ENCODE measurements at places on chromosomes 3 and 15.
A peak's percentile ranks its signal among the peaks of the same experiment; 100 is the strongest.

GRCh38 chr15:77550301-77551251 lies 82.1 kb downstream of the LINGO1 start:
- peak; percentile 91 for DNase-seq

DNA sequence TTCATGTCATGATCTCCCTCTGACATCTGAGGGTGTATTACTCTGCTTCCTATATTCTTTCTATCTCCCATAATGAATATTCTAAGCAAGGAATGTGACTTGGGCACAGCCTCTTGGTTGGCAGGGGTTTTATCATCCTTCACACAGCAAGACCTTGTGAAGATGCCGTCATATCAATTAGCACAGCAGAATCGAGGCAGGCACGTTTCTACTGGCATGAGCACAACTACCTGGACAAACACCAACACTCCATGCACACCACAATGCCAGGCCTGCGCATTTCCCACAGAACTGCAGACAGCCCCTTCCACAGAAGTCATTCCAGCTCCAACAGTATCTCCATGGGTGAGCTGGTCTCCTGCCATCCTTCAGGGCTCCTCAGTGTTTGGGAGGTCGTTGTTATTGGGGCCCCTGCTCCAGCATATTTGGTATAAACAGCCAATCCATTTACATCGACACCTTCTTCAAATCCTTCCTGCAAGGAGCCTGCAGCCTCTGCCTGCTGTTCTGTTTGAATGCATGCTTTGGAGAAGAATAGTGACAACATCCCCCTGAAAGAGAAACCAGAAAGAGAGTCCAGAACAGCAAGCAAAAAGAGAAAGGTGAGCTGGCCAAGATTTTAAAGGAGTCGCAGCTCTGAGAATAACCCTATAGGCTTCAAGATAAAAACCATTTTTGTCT lies 275.5 kb downstream of the SHOX2 start:
- DNase-seq, result no peak

- DNase-seq, result no peak
These were observed 46.7 kb downstream of the NKIRAS1 start for GRCh38 chr3:23869977-23870662.

- DNase-seq, result no peak
These were observed 740.1 kb upstream of the GRM7 start for GRCh38 chr3:6120786-6121185.

GRCh38 chr3:103406320-103406850 lies 971.6 kb downstream of the ZPLD1 start:
- DNase-seq, result no peak

- no peak for DNase-seq
These were observed 13.9 kb upstream of the XXYLT1 start for GRCh38 chr3:195284842-195285241.

GRCh38 chr15:41546851-41547786 lies 3.1 kb upstream of the RPAP1 start:
- DNase-seq, result no peak

DNA sequence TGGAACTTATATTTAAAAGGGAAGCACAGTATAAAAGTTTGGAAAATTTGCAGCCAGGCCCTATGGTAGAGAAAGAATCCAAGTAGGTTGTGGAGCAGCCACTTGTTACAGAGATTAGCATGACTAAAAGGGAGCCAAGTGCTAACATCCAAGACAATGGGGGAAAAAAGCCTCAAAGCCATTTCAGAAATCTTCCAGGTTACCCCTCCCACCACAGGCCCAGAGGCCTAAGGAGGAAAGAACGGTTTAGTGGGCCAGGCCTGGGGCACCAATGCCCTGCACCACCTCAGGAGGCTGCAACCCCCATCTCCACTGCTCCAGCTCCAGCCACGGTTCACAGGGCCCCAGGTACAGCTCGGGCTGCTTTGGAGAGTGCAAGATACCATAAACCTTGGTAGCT lies 69.9 kb downstream of the IGF2BP2 start:
- no peak for DNase-seq

GRCh38 chr3:40765884-40766283 lies 241.1 kb downstream of the ZNF621 start:
- DNase-seq, result no peak

- DNase-seq, result no peak
These were observed 89.0 kb downstream of the NFKBIZ start for GRCh38 chr3:101938262-101938847.

DNA sequence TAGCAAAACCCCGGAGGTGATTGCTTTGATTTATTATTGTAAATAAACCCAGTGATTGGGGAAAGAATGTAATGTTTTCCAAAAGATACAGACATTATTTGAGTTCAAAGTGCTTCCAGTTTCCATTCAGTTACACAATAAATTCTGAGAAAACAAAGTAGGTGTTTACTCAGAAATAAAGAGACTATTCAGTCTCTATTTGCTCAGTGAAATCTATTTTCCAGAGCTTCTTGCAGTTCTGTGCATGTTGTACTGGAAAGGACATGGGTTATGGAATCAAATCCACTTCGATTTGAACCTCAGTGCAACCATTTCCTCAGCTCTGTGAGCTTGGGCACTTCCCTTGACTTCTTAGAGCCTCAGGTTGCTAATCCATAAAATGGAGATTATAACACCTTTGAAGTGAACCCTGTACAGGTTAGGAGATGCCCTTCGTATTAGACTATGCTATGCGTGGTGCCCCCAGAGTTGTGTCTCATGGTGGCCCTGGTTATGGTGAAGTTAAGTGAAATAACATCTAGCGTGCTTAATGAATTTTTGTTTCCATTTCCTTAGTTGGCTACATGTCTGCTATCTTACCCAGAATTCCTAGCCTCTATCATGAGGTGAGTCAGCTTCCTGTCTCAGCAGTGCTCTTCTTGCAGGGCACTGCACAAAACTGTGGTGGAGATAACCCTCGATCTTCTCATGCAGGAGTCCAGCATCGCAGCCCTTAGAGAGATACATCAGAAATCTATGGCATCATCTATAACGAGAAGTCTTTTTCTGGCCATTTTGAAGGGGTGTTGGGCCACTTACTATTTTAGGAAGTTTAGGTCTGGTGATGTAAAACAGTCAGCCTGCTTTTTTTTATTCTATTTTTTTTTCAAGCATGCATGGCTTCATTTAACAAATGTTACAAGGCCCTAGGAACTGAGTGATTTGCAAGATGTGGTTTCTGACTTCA lies 97.7 kb downstream of the RPL39L start:
- no peak for DNase-seq

DNA sequence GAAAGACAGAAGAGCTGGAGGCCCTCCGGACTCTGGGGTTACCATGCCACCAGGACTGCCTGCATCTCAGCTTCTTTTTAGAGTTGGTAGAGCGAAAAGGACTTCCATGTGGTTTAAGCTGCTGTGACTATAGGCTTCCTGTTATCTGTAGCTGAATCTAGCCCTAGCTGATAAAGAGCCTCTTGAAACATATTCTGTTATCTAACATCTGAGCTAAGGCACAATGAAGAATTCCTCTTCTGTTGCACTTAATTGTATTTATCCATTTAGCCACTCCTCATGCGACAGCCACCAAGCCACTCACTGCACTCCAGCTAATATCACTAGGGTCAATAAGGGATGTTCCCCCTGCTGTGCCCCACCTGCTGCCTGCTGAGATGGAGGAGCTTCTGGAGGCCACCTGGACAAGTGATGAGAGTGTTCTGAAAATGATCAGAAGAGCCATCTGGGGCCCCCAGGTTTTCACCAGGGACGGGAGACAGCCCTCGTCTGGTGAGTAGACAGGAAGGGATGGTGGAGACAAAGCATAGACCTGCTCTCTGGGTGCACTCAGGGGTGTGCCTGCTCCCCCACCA lies 94.6 kb upstream of the PLXNA1 start:
- DNase-seq, result no peak

- DNase-seq, result no peak
These were observed 619.8 kb upstream of the ZNF717 start for GRCh38 chr3:76405196-76405595.

DNA sequence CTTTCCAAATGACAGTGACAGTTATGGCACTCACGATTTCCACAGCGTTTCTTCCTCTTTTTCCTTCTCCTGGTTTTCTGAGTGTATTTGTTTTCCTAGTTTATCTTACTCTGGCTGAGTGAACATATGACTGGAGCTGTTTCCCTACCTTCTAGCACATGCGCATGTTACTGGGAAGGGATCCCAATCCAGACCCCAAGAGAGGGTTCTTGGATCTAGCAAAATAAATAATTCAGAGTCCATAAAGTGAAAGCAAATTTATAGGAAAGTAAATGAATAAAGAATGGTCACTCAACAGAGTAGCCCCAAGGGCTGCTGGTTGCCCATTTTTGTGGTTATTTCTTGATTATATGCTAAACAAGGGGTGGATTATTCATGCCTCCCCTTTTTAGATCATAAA lies 23.8 kb downstream of the METTL6 start:
- DNase-seq, result no peak

- no peak for DNase-seq
These were observed 248.6 kb downstream of the RYR3 start for GRCh38 chr15:33559207-33559890.

DNA sequence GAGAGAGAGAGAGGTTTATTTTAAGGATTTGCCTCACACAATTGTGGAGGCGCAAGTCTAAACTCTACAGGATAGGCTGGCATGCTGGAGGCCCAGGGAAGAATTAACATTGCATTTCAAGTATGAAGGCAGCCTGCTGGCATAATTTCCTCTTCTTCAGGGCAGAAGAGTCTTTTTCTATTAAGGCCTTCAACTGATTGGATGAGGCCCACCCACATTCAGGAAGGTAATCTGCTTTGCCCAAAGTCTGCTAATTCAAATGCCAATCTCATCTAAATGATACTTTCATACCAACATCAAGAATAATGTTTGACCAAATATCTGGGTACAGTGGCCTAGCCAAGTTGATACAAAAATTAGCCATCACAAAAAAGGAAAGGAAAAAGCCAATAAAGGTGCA lies 258.1 kb upstream of the MDFIC2 start:
- no peak for DNase-seq

- no peak for DNase-seq
These were observed 56.5 kb upstream of the STT3B start for GRCh38 chr3:31476209-31476608.

DNA sequence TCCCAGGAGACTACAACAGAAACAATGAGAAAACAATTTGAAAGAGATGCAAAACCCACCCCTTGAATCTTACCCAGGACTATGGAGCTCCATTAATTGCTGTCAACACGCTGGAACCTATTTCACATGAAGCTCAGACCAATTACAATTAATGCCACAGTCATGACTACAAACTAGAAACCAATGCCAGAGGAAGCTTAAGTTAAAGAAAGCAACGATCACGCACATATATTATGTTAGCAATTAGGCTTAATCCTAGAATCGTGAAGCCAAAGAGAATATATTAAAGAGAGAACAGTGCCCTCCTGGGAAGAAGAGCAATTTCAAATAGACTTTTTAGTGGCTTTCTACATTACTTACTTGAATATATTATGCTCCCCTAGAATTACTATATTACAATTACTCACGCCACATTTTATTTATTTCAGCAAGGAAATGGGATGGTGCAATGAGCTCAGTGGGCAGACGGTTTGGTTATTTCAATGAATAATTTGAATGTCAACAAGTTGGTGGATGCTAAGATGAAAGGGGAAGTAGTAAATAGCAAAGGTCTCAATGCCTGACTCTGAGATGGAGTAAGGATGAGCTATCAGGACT lies 125.5 kb downstream of the GREM1 start:
- DNase-seq, result no peak

DNA sequence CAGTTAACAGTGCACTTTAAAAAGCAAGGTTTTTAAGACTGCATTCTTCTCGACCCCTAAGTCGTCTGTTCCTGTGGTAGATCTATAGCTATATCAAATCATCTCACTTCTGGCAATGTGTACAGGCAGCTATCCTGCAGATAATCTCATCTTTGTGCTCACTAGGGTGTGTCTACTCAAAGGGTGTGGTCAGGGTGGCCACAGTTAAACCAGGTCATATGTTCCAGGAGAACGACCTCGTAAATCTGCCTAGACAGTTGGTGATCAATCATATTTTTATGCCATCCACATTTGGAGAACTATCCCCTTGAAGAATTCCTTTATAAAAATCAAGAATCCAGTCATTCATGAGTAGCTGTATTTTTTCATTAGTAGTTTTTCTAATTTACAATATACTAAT lies 3.0 kb downstream of the VEPH1 start:
- no peak for DNase-seq

DNA sequence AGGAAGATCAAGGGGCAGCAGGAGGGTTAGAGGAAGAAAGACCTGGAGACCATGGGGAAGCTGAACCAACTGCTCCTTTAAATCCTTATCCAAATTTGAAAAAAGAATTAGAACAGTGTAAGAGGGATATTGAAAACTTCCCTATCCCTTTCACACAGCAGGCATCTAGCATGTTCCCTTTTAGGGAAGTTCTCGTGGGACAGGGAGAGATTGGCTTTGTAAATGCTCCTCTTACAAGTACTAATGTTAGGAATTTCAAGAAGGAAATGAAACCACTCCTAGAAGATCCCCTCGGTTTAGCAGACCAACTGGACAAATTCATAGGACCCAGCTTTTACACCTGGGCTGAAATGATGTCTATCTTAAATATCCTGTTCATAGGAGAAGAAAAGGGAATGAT lies 41.5 kb downstream of the PPCDC start:
- DNase-seq, result no peak

GRCh38 chr3:193826159-193826795 lies 233.3 kb downstream of the OPA1 start:
- no peak for DNase-seq

GRCh38 chr3:2513986-2514385 lies 415.3 kb downstream of the CNTN4 start:
- DNase-seq, result no peak

- DNase-seq, result no peak
These were observed 61.1 kb downstream of the SCN11A start for GRCh38 chr3:38990621-38991020.

DNA sequence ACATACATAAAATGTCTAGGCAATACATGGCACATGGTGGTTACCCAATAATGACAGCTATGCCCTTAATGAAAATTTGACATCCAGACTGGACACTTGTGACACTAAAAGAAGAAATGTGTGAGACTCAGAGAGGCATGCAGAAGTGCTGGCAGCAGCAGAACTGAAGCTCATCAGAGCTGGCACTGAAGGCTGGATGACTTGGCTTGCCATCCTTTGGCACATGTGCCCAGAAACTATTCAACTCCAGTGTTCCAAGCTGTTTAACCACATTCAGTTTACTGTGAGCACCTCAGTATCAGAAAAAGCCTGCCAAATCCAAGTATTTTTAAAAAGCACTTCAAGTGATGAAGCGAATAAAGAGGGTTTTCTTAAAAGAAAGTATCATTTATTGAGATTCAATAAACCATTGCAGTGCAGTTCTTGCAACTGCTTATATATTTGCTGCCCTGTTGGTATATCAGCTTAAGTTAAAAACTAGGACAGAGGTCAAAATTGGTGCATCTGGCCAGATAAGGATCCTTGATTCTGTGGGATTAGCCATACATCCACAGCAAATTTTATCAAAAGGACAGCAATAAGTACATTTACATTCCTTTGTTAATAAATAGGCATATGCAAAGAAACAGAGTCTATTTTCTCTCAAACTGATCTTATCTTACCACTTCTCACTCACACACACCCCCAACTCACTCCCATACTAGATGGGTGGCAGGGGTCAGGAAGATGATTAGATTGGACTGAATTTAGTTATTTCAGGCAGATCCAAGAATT lies 15.8 kb downstream of the IGSF11 start:
- no peak for DNase-seq

- DNase-seq, result no peak
These were observed 52.8 kb downstream of the XRN1 start for GRCh38 chr3:142394921-142395622.
